ENCODE measurements at places on chromosomes 5 and 9. TPM values are rescaled to one million over a fixed set of nuclear protein-coding genes. Genes with fewer than 3 reads are reported as not detected.

TSSK1B gene
- total RNA-seq, result not detected

NTRK2 gene
- 0.64 TPM for total RNA-seq

PCDHB13 gene
- total RNA-seq, result 2.9 TPM

ACOT12 gene
- total RNA-seq, result not detected

SCGB3A2 gene
- not detected for total RNA-seq

MOB3B gene
- total RNA-seq, result not detected

CREBRF gene
- total RNA-seq, result 8.5 TPM

CETN3 gene
- 63.8 TPM for total RNA-seq

HEMGN gene
- total RNA-seq, result not detected

ROPN1L gene
- total RNA-seq, result 3.9 TPM

PCDHGB6 gene
- total RNA-seq, result 0.80 TPM

TTC23L gene
- total RNA-seq, result not detected

MAPKAP1 gene
- total RNA-seq, result 104 TPM

TMEM215 gene
- total RNA-seq, result not detected

SLC6A18 gene
- total RNA-seq, result not detected

TNC gene
- total RNA-seq, result 373 TPM

AHRR gene
- 29.2 TPM for total RNA-seq

TTC33 gene
- 17.0 TPM for total RNA-seq

NRARP gene
- not detected for total RNA-seq

GFI1B gene
- not detected for total RNA-seq

SH3TC2 gene
- total RNA-seq, result 39.3 TPM

STOML2 gene
- 310 TPM for total RNA-seq

GMCL2 gene
- not detected for total RNA-seq

LIFR gene
- total RNA-seq, result 5.8 TPM

ZBTB6 gene
- 7.4 TPM for total RNA-seq

IGFBPL1 gene
- total RNA-seq, result not detected
